MCF 10A (cell line): ENCODE measurements at places on chromosomes 16 and 17.

GRCh38 chr17:75571197-75571884 lies 16.3 kb upstream of the MYO15B start:
- no peaks in the 10 kb centered on the region for H3K4me1 ChIP-seq
- no peak for DNase-seq
- no peak overlapping the region for H3K27ac ChIP-seq

DNA sequence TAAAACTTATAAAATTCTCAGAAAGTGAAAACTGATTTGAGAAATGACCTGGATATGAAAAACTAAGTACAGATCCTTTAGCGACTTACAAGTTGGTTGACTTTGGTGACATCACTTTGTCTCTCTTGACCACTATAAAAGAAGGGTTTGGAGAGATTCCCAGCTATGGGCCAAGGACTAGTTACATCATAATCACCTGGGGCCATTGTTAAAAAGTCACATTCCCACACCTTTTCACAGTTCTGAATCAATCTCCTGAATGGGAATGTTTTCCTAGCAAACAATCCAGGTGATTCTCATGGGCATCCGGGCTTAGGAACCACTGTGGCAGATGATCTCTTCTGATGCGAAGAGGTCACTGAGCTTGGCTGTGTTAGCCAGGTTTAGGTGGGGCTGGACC lies 620 bp upstream of the VWA3A start:
- peak; percentile 13 for DNase-seq
- H3K36me3 ChIP-seq: no peaks in the 10 kb centered on the region
- H3K4me3 ChIP-seq: no peak overlapping the region
- H3K27me3 ChIP-seq: no peaks in the 10 kb centered on the region

DNA sequence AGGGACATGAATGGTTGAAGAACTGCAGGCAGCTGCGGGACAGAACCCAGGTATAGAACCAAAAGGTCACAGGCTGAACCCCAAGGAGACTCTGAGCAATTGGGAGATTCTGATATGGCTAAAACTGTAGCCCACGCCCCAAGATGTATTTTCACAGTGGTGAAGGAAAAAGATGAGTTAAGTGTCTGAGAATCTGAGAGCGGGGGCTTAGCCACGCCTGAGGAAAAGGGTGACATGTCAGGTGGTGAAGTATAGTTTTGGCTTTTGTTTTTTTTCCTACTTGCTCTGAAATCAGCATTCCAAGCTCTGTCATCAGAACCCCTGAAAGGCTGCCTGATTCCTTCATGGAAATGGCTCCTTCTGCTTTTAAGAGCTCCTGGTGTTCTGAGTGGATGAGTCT lies 73.3 kb downstream of the AKAP1 start:
- H3K4me1 ChIP-seq: peaks cover 14% of the 10 kb centered on the region
- H3K27ac ChIP-seq: no peak overlapping the region
- DNase-seq: no peak
- H3K27me3 ChIP-seq: no peaks in the 10 kb centered on the region
- H3K4me3 ChIP-seq: no peak overlapping the region
- H3K36me3 ChIP-seq: peaks cover 4% of the 10 kb centered on the region

GRCh38 chr17:78434455-78435329 lies 56.2 kb downstream of the PGS1 start:
- peaks cover 6% of the 10 kb centered on the region for H3K36me3 ChIP-seq
- no peak overlapping the region for H3K27ac ChIP-seq
- DNase-seq: no peak

- H3K4me1 ChIP-seq: peaks cover 31% of the 10 kb centered on the region
- no peaks in the 10 kb centered on the region for H3K27me3 ChIP-seq
- H3K27ac ChIP-seq: peak overlapping the region; percentile 61
- peak; percentile 84 for DNase-seq
- peaks cover 6% of the 10 kb centered on the region for H3K36me3 ChIP-seq
- H3K4me3 ChIP-seq: no peak overlapping the region
These were observed 81.1 kb upstream of the LHX1 start for GRCh38 chr17:36856222-36856621.

DNA sequence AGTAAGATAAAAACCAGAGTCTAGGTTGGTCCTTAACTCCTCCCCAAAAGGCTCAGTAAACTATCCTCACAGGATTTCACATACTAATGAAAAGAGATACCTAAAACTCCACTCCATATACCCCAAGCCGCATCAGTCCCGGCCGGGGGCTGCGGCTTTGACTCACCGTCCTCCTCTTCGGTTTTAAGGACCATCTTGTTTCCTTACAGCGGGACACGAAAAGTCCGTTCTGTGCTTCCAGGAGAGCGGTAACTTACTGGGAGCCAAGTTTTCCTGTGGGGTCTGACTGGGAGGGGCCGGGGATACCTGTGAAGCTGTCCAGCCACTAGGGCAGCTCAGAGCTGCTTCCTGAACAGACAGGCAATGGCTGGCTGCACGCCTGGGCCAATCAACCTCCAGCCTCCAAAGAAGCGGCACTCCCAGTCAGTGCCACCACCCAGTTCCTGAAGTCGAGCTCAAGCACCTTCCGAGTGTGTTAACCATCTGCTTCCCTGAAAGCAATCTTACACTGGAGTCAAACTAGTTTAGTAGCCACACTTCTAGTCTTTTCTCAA lies 45.5 kb downstream of the CYTH1 start:
- peak; percentile 88 for DNase-seq
- peak overlapping the region; percentile 84 for H3K4me3 ChIP-seq
- no peaks in the 10 kb centered on the region for H3K36me3 ChIP-seq
- peak overlapping the region; percentile 87 for H3K27ac ChIP-seq
- no peaks in the 10 kb centered on the region for H3K27me3 ChIP-seq

DNA sequence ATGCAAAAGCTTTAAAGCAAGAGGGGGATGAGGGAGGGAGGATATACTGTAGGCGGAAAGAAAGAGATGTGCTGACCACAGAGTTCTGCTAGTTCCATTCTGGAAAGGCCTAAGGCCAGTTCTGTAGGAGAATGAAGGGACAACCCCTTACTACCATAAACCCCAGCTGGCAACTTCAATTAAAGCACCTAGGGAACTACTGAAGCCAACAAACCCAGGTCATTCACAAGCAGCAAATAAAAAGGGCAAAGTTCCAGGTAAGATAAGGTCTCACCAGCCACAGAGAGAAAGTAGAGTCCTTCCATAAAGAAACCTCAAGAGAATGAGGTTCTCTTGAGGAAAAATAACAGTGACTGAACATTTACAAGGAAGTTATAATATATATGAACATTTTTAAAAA lies 12.8 kb downstream of the TERF2 start:
- H3K27me3 ChIP-seq: no peaks in the 10 kb centered on the region
- no peak overlapping the region for H3K4me3 ChIP-seq
- no peak for DNase-seq
- peaks cover 5% of the 10 kb centered on the region for H3K4me1 ChIP-seq
- peaks cover 66% of the 10 kb centered on the region for H3K36me3 ChIP-seq
- H3K27ac ChIP-seq: no peak overlapping the region

DNA sequence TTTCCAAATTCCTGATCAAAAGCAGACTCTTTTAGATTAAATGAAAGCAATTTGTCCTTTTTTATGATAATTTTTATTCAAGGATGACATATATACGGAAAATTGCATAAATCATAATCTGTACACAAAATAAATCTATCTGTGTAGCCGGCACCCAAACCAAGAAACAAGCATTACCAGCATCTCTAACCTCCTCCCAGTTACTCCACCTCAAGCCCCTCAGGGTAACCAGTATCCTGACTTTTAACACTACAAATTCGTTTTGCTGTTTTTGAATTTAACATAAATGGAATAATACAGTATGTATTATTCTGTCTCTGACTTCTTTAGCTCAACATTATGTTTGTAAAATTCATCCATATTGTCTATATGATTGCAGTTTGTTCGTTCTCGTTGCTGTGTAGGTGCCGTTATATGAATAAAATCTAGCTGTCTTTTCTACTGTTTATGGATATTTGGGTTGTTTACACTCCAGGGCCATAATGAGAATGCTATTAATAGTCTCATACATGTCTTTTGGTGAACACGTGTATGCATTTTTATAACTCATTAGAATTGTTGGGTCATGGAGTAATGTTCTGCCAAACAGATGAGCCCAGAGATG lies 1.0 kb downstream of the TEKT1 start:
- H3K27ac ChIP-seq: no peak overlapping the region
- H3K4me3 ChIP-seq: no peak overlapping the region

DNA sequence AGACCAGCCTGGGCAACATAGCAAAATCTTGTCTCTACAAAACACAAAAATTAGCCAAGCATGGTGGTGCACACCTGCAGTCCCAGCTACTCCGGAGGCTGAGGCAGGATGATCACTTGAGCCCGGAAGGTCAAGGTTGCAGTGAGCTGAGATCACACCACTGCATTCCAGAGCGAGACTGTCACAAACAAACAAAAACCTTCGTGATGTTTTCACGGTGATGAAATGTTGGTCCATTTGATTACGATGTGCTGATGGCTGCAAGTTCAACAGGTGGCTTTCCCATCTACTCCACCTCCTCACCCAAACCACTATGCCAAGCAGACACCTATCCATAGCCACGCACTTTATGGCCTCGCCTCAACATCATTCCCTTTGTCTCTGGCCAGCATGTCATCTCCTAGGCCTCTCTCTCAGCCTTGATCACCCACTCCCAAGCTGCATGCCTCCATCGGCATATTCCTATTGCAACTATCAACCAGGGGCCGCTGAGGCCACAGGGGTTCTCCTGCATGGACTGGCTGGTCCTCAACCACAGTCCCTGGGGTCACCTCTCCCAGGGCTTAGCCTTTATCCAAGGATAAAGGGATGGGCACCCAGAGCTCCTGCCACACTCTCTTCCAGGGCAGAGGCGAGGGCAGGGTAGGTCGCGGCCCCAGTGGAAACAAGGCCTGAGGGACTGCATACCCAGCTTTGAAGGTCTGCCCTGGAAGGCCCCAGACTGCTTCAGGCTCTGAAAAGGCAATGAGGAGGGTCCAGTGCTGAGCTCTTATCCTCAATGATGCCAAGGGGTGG lies 17.1 kb upstream of the ALOX15B start:
- H3K4me1 ChIP-seq: peaks cover 56% of the 10 kb centered on the region
- H3K27ac ChIP-seq: peak overlapping the region; percentile 95
- H3K36me3 ChIP-seq: no peaks in the 10 kb centered on the region
- H3K27me3 ChIP-seq: no peaks in the 10 kb centered on the region

GRCh38 chr16:51161440-51162195 lies 10.5 kb upstream of the SALL1 start:
- no peaks in the 10 kb centered on the region for H3K27me3 ChIP-seq
- H3K27ac ChIP-seq: no peak overlapping the region
- H3K4me1 ChIP-seq: peaks cover 24% of the 10 kb centered on the region

- H3K4me1 ChIP-seq: no peaks in the 10 kb centered on the region
- H3K36me3 ChIP-seq: peaks cover 12% of the 10 kb centered on the region
- no peak overlapping the region for H3K4me3 ChIP-seq
- peak overlapping the region; percentile 12 for H3K27ac ChIP-seq
- peak; percentile 54 for DNase-seq
These were observed 13.4 kb downstream of the USP43 start for GRCh38 chr17:9658593-9659211.

DNA sequence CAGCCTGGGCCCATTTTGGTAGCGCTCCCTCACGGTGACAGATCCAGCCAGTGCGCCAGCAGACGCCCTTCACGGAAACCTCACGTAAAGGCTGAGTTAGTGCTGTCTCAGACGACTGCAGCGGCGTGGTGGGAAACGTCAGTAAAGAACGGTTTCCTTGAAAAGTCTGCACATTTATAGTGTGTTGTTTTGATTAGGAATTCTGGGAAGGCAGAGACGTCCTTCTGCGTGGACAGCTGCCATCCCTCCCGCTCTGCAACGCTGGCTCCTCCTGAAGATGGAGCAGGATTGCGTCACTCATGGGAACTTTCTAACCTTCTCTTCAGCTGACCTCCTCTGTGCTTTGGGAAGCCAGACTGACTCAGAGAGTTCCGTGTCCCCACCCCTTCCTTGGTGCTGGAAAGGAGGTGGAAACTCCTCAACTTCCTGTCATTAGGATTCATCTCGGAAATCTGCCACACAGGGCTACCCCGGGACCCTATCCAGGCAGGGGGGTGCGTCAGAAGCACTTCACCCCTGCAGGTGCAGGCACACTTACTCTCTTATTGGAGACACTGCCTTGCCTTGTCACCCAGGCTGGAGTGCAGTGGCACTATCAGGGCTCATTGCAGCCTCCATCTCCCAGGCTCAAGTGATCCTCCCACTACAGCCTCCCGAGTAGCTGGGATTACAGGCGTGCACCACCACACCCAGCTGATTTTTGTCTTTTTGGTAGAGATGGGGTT lies 24.3 kb upstream of the CRISPLD2 start:
- H3K4me1 ChIP-seq: no peaks in the 10 kb centered on the region
- no peak overlapping the region for H3K27ac ChIP-seq
- DNase-seq: peak; percentile 91
- no peaks in the 10 kb centered on the region for H3K27me3 ChIP-seq
- no peaks in the 10 kb centered on the region for H3K36me3 ChIP-seq
- no peak overlapping the region for H3K4me3 ChIP-seq

GRCh38 chr16:64880994-64881393 lies 240.9 kb downstream of the CDH11 start:
- H3K4me3 ChIP-seq: no peak overlapping the region
- H3K27me3 ChIP-seq: no peaks in the 10 kb centered on the region
- peaks cover 6% of the 10 kb centered on the region for H3K4me1 ChIP-seq
- no peak overlapping the region for H3K27ac ChIP-seq

GRCh38 chr16:66908116-66908515 lies 10.6 kb downstream of the CDH16 start:
- no peak overlapping the region for H3K4me3 ChIP-seq
- no peaks in the 10 kb centered on the region for H3K27me3 ChIP-seq
- no peaks in the 10 kb centered on the region for H3K36me3 ChIP-seq
- DNase-seq: no peak
- H3K4me1 ChIP-seq: peaks cover 14% of the 10 kb centered on the region
- H3K27ac ChIP-seq: no peak overlapping the region

- H3K27ac ChIP-seq: peak overlapping the region; percentile 82
- peaks cover 34% of the 10 kb centered on the region for H3K4me1 ChIP-seq
- peak overlapping the region; percentile 99 for H3K4me3 ChIP-seq
- no peaks in the 10 kb centered on the region for H3K27me3 ChIP-seq
These were observed 522 bp upstream of the VEZF1 start for GRCh38 chr17:57988301-57989250.

GRCh38 chr17:43068570-43069367 lies 43.7 kb downstream of the RND2 start:
- H3K27me3 ChIP-seq: no peaks in the 10 kb centered on the region
- no peak overlapping the region for H3K4me3 ChIP-seq
- no peaks in the 10 kb centered on the region for H3K4me1 ChIP-seq
- no peak overlapping the region for H3K27ac ChIP-seq
- H3K36me3 ChIP-seq: peaks cover 26% of the 10 kb centered on the region

GRCh38 chr17:18262111-18262510 lies 1.6 kb downstream of the MIEF2 start:
- H3K27me3 ChIP-seq: no peaks in the 10 kb centered on the region
- DNase-seq: no peak
- H3K36me3 ChIP-seq: peaks cover 26% of the 10 kb centered on the region
- peaks cover 11% of the 10 kb centered on the region for H3K4me1 ChIP-seq
- H3K4me3 ChIP-seq: peak overlapping the region; percentile 82
